ENCODE measurements at places on chromosomes 13 and 19.
A peak's percentile ranks its signal among the peaks of the same experiment; 100 is the strongest.

GRCh38 chr13:36973621-36974295, 25.4 kb downstream of the ALG5 start:
- no peak for DNase-seq

GRCh38 chr19:43847246-43847645, 20.1 kb downstream of the ZNF283 start:
- no peak for DNase-seq

DNA sequence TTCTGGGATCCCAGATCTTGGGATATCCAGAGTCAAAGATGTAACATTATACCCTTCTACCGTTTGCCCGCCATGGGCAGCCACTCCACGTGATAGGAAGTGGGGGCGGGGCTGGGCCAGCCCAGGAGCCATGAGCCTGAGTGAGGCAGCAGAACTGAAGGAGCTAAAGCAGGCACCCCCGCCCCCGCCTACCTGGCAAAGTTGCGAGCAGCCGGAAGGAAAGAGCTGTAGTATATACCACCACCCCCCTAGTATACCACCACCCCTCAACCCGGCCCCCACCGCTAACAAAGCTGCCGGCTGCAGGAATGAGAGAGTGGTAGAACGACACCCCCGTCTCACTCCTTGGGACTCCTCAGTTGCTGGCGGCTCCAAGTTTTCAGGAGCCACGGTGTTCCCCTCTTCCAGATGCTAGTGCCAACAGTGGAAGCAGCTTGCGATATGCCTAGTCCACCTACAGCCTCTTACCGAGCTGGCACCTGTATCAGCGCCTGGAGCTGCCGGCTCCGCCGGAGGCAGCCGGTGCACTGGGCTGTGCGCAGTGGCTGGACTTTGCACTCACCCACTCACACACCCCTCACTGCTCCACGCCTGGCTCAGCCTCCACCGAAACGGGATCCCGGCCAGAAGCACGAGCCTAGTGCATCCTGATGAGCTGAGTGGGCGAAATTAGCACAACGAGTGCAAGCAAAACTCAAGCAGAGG, 230.7 kb upstream of the PRR20A start:
- DNase-seq: no peak

DNA sequence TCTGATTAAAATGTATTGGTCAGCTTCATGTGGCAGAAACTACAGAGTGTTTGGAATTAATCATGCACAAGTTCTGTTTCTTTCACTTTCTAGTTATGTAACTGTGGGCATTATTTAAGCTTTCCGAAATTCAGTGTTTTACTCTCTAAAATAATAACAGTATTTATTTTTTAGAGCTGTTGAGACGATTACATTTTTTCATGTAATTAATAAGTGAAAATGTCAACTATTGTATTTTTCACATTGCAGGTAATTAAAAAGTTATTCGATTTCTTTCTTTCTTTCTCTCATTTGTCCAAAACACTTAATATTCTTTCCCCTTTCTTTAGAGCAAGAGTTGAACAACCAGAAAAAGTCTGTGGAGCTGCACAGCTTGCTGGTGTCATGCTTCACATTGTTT, 559.4 kb upstream of the PCDH20 start:
- no peak for DNase-seq

DNA sequence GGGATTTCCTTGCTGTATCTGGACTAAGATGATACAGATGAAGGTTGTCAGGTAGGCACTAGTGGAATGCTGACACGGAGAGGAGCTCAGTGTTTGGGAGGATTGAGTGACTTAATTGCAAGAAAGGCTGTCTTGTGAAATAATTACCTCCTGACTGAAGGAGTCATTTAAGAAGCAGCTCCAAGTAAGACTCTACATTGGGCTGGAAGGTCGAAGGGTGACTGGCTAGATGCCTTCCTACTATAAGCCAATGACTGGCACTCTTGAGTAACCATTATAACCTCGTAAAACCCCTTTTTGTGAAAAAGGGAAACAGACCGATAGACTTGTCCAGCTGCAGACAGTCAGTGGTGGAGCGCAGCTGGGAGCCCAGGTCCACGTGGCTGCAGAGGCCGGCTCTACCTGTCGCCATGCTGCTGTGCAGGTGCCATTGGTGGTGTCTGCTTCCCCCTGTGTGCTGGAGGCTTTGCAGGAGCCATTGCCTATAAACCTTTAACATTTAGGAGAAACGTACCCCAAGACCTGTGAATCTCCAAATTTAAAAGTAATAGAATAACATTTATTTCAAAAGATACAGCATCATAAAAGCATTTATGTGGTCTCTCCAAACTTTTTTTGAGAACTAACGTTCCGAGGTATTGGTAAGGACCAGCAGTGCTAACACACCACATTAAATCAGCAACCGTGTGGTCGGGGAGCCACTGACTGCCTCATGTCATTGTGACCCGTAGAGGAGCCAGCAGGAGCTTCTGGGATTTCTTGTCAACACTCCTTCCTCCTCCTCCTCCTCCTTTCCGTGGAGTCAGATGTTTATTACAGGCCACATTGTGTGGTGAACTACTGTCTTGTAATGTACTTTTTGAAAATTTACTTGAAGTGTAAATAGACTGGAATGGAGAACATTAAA, 80.4 kb upstream of the TEX29 start:
- DNase-seq: no peak

DNA sequence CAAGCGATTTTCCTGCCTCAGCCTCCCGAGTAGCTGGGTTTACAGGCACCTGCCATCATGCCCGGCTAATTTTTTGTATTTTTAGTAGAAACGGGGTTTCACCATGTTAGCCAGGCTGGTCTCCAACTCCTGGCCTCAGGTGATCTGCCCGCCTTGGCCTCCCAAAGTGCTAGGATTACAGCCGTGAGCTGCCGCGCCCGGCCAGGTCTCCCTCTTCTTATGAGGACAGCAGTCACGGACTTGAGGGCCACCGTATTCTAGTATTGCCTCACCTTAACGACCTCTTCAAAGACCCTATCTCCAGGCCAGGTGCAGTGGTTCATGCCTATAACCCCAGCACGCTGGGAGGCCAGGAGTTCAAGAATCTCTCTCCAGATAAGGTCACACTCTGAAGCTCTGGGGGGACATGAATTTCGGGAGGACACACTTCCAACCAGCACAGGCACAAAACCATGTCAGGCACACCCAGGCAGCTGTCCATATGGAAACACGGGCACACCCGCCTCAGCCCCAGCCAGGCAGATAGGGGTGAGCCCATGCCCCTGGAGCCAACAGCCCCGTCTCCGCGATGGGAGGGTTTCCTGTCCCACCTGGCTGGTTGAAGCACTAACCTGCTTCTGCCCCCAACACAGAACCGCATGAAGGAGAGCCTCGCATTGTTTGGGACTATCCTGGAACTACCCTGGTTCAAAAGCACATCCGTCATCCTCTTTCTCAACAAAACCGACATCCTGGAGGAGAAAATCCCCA, 21.3 kb upstream of the S1PR4 start:
- DNase-seq: no peak

DNA sequence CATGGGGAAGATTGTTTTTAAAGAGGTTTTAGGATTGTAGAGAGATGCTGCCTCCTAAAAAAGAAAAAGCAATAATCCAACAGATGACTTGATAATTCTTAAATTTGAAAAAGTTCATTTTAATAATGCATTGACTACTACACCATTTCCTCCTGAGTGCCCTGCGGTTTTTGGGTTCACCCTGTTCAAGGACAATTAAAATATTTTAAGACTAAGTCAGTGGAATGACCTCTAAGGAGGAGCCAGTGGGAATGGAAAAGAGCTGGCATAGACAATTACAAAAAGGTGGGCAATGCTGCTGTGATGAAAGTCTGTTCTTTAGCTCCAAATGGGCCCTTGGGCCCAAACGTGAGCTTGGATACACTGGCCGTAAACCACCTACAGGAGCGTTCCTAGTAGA, 217.8 kb downstream of the LHFPL6 start:
- no peak for DNase-seq

GRCh38 chr19:42284066-42284501, 15.0 kb downstream of the CIC start:
- DNase-seq: peak; percentile 54

DNA sequence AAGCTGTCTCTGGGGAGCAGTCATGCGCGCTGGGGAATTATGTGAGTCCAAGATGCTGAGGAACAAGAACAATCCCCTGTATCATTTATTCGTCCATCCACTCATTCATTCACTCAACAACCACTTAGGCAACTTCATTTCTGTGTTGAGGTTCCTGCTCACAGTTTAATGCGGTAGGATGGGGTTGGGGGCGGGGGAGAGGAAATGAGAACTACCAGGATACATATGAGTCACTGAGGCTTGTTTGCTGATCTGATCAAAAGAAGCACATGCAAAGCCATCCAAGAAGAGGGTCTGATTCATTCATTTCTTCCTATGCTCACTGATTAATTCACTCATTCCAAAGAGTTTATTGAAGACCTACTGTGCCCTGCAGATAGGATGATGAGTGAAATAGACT, 20.9 kb downstream of the ZNF536 start:
- DNase-seq: no peak

Data from endothelial cell (in vitro differentiated cells).